HS-27A (cell line): ENCODE measurements at places on chromosomes 7 and 10.

GRCh38 chr10:9869205-9869604 lies 1148.5 kb upstream of the CELF2 start:
- DNase-seq, result no peak

DNA sequence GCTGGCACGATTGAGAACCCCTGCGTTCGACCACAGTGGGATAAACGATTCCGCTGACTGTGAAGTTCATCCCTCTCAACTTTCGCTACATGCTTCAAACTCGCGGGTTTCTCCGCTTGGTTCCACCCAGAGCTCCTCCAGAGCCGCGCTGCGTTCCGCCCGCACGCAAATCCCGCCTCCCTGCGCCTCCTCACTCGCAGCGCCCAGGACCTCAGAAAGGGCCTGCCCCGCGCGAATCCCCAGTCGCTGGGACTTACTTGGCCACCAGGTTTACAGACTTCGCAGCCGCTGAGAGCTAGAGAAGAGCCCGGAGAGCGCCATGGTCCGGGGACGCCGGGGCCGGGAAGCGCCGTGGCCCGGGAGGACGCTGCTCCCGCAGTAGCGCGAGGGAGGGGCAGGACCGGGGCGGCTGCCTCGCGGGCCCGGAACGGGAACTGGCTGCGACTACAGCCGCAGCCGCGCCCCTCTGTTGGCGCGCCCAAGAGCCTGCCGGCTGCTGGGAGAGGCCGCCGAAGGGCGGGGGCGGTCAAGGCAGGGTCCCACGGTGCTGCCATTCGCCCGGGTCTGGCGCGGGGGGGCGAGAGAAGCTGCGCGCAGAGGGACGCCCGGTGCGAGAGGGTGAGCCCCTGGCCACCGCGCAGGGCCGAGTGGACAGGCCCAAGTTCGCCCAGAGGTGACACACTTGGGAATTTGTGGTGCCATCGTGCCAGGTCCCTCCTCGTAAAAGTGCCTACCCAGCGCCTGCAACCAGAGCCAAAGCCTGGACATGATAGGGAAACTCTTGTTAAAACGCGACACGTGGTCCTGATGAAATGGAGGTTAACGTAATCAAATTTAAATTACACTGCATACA lies at the start of gene NOD1:
Gene NOD1, minus strand, starts transcription at position 436 of the 853 bp plus-strand sequence. CDS start 21,863 bp downstream, outside the sequence.
- DNase-seq, result no peak

GRCh38 chr10:131814567-131815265 lies 86.1 kb upstream of the PPP2R2D start:
- no peak for DNase-seq

DNA sequence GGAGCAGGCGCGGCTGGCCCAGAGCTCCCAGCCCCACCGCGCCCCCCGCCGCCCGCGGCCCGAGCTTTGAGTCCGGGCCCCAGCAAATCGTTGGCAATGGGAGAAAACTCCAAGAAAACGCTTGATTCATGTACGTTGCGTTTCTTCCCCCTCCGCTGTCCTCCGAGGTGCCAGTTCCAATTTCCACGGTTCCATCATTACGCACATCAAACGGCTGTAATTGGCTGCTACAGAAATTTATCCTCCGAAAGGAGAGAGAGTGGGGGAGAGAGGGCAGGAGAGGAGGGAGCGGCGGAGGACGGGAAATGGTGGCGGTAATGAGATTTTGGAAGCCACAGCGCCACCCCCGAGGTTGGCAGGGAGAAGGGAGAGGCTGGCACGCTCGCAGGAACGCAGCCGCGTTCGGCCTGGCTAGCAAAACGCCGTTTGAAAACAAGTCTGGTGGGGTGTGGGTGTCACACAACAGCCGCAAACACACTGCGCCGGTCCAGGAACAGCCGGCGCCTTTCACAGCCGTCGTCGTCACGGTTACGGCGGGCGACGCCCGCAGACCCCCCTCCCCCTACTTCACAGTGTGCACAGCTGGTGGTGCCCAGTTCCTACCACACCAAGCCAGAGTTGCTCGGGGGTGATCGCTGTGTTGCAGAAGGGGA lies 57.5 kb downstream of the UNCX start:
- DNase-seq, result no peak

DNA sequence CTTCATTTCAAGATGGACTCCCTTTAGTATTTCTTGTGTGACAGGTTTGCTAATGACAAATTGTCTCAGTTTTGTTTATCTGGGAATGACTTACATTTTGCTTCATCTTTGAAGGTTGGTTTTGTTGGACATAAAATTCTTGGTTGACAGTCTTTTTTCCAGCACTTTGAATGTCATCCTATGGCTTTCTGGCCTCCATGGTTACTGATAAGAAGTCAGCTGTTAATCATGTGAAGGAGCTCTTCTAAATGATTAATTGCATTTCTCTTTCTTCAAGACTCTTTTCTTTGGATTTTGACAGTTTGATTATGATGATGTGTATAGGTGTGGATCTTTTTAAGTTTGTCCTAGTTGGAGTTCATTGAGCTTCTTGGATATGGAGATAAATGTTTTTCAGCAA lies 26.9 kb upstream of the HHEX start:
- DNase-seq, result no peak

GRCh38 chr7:92835261-92835850 lies 1.0 kb downstream of the CDK6 start:
- no peak for DNase-seq

DNA sequence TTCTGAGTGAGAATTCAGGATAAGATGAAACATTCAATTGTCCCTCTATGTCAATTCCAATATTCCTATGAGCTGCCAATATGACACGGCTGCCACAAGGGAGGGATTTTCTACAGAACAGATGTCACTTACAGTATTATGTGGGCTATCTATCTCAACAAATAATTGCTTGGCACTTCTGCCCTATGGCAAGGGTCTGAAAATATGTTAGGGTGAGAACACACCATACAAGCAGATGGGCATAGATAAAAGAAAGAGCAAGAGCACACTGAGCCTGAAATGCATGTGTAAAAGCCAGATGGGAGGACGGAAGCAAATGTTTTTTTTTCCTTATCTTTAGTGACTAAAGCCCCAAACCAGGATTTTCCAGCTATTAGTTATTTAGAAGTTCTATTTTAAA lies 70.1 kb upstream of the TFEC start:
- no peak for DNase-seq

GRCh38 chr10:100083623-100084022 lies 2.0 kb upstream of the CPN1 start:
- no peak for DNase-seq

- no peak for DNase-seq
These were observed 137.9 kb upstream of the HDAC9 start for GRCh38 chr7:18357691-18358090.

DNA sequence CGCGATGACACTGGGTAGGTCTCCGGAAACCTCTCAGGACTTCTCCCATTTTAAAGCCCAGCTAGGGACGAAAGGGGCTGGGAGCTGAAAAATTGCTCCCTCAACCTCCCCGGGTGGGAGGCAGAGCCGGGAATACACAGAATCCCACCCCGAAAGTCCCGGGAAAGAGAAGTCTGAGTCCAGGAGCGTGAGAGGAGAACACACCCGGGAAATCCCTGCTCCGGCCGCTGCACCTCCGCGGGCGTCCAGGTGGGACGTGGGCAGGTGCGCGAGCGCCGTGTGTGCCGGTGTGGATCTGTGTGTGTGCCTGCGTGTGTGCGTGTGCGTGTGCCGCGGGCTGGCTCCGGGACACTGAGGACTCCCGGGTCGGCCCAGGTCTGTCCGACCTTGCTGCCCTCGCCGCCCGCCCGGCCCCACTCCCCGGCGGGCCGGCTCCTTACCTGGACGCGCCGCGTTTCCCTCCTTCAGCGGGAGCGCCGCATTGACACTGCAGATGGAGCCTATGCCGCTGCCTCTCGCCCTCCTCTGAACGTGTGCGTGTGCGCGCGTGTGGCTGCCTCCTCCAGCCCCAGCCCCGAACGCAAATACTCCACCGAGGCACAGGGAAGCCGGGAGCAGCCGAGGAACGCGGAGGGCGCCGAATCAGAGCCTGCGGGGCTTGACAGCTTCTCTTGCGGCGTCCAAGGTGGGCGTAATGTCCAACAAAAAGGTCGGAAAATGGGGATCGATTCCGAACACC lies at the start of gene PLXNA4:
Gene PLXNA4, minus strand, starts transcription at position 489 of the 739 bp plus-strand sequence. CDS start 67,777 bp downstream, outside the sequence.
- no peak for DNase-seq

- DNase-seq, result no peak
These were observed 125.9 kb downstream of the ADAM12 start for GRCh38 chr10:126262233-126262838.

GRCh38 chr10:46237815-46238510 lies 48.8 kb upstream of the ANTXRL start:
- no peak for DNase-seq

- no peak for DNase-seq
These were observed 283.8 kb downstream of the C7orf25 start for GRCh38 chr7:42628054-42628453.

DNA sequence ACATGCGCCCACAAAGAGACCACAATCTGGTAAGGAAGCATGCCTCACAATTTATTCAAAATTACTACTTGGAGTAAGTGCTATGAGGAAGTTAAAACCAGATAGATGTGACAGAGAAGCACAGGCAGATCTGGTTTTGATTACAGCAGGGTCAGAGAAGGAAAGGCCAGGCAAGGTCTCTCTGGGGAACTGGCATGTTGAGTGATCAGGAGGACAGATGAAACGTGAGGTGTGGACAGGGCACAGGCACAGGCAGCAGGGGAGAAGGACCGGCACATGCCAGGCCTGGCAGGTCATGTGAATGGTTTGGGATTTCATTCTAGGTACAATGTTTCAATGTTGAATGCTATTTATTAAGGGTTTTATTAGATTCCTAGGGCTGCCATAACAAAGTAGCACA lies 51.6 kb downstream of the GPAM start:
- DNase-seq, result no peak

DNA sequence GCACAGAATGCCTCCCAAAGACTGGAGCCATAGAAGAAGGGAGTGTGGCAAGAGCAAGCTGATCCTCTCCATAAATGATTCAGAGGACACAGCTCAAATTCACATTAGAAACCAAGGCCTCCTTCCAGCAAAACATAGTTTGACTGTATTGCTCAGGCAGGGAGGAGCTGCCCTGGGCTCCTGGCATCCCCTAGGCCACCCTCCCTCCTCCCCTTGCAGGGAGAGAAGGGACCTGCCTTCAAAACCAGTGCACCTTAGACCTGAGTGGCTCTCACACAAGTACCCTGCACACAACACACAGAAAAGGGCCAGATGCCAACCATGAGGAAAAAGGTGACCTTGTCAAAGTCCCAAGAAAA lies 64.7 kb downstream of the CREB3L2 start:
- no peak for DNase-seq

DNA sequence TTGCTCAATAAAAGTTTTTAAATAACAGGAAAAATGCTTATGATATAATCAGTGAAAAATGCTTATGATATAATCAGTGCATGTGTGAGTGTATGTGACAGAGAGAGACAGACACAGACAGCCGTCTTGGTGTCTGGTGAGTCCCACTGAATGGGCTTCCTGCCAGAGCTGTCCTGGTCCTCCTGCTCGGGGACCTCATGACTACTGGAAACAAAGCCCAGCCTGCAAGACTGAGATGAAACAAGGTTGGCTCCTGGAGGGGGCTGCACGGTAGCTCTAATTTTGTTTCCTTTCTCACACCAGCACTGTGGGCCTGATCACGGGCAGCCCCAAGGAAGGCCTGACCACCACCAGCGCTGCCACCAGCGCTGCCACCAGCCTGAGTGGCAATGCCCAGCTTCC lies 57.3 kb downstream of the NRP1 start:
- no peak for DNase-seq

DNA sequence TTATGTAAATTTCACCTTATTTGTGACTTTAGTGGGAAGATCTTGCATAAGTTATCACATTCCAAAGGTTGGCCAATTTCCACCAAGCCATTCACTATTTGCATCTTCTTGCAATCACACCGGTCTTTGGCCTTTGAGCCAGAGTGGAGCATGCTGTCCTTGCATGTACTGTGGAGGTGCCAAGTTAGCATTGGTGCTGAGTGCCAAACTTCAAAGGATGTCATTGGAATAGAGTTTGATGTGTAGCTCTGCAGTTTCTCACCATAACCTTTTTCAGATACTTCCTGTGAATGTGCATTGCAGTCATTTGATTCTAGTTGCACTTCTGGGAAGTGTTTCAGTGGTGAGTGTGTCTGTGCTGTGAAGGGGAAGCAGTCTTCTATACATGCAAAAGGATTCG lies 620.6 kb downstream of the SUGCT start:
- no peak for DNase-seq

DNA sequence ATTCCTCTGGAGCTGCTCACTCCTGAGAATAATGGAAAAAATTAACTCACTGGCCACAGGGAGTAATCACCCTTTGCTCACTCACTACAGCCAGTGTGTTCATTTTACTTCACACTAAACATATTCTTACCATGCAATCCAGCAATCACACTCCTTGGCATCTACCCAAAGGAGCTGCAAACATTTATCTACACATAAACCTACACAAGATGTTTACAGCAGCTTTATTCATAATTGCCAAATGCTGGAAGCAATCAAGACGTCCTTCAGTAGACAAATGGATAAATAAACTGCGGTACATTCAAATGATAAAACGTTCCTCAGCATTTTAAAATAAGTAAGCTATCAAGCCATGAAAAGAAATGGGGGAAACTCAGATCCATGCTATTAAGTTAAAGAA lies 34.2 kb upstream of the POM121L12 start:
- DNase-seq, result no peak

DNA sequence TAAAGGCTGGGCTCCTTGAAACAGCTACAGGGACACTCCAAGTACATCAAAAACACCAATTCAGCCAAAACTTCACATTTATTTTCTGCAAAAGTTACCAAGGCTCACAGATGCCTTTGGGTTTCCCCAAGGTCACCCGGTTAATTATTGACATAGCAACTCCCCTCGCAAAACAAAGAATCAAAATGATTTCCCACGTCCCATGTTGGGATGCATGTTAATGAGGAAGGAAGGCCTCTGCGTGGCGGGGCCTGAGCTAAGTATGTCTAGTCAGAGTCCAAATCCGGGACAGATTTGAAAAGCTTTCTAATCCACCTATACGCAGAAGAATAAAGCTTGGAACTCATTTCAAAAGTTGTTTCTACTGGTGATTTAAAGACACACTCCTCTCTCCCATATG lies 535 bp upstream of the TMEM72 start:
- DNase-seq, result no peak

DNA sequence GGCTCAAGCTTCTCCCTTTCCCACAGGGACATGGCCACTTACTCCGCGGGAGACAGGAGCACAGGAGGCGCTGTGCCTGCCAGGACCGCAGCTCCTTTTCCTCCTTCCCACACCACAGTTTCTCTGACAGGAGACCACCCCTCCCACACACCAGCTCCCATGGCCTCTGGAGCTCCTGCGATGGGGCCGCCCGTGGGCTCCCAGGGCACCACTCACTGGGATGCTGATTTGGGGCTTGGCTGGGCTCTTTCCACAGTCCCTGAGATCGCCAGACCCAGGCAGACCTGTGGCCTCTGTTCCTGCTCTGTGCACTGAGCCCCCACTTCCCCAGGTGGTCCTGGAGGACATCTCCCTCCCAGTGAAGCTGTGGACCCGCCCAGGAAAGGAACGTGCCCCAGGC lies 226.9 kb upstream of the SHH start:
- DNase-seq, result no peak
